ENCODE measurements at places on chromosomes 13 and 19.

DNA sequence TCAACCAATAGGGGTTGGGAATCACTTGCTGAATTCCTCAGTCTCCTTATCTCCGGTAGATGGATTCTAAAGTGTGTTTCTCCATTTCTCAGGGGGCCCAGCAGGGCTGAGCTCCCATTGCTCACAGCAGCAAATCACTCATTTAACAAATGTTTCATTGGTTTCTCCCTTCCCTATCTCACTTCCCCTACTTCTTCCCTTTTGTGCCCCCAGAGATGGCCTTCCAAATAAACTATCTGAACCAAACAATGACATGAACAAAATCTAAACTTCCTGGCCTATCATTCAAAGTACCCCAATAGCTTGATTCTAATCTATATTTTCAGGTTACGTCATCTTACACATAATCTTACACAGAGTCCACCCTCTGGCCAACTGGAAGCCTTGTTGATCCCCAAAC is 60.4 kb downstream of the DLEU7 start:
- no peak for DNase-seq

- peak; percentile 5 for DNase-seq
Observed at GRCh38 chr13:43698758-43699157, 88.0 kb downstream of the ENOX1 start.

- no peak for DNase-seq
Observed at GRCh38 chr13:53200498-53201453, 172.2 kb downstream of the OLFM4 start.

GRCh38 chr13:76822698-76823267 is 63.4 kb downstream of the KCTD12 start:
- DNase-seq = no peak

DNA sequence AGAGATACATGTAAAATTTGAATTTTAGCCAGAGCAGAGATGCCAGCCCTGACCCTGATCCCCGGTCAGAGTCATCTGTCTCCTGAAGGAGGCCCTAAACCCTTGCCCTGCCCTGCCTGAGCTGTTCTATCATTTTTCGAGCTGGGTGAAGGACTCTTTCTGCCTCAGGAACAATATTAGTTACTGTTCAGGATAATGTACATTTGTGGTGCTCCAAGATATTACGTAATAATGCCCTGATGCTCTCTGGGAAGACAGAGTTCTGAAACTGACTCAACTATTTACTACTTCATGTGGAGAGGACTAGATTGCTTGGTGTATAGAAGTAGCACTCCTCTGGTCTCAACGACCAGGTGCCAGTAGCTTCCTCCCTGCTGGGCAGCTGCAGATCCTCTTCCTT is 37.9 kb upstream of the UBL3 start:
- DNase-seq = no peak

GRCh38 chr19:4369888-4370260 is 26.5 kb downstream of the MPND start:
- DNase-seq = no peak

DNA sequence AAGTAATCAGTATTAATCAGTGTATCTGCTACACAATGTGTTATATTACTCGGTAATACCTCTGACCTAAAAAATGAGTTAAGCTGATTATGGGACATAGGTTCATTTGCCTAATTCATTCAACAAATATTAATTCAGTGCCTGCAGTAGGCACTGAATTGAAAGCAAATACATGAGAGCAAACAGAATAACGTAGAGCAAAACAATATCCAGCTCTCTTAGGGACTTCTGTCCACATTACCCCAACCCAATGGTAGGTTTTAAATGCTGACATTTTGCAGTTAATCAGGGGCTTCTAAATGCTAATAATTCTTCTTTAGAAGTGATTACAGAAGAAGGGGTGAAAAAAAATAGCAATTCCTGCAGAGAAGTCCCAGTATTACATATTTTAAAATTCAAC is 4.9 kb downstream of the RCBTB2 start:
- DNase-seq = no peak

DNA sequence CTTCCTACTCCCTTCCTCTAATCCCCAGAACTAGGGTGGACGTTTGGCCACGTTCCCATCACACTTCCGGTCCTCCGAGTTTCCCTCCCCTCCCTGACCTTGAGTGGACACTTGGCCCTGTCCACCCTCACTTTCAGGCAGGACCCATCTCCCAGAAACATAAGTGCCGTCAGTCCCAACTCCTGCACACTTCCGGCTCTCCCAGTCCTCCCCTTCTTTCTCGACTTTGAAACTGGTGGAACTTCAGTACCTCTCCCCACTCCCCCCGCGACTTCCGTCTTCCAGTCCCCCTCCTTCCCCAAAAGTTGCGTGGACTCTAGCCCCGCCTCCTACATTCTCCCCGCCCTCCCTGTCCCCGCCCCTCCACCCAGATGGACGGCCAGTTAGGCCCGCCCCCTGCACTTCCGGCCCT is 278 bp upstream of the ZNF274 start:
- no peak for DNase-seq

GRCh38 chr13:109427148-109427547 is 359.2 kb downstream of the IRS2 start:
- DNase-seq = no peak

- DNase-seq = no peak
Observed at GRCh38 chr13:114311908-114312307, 2.4 kb upstream of the CHAMP1 start.

- DNase-seq = no peak
Observed at GRCh38 chr19:49186108-49186507, 28.5 kb downstream of the TRPM4 start.

- DNase-seq = peak; percentile 71
Observed at GRCh38 chr19:35088131-35088913, 27.3 kb upstream of the FXYD3 start.

DNA sequence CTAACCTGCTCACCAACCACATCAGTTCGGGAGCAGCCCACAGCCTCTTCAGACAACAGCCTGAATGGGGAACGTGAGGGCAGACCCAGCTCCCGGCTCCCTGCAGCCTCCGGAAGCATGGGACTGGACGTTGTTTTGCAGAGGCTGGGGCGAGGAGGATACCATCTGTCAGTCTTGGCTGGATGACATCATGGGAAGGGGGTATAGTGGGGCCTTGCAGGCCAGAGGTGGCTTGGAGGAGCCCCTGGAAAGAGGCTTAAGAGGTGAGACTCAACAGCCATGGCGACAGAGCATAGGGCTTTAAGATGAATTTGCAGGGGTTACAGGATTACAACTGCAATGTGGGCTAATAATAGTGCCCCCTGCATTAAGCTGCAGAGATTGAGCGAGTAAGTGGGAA is 1.5 kb downstream of the FXYD3 start:
- DNase-seq = no peak

DNA sequence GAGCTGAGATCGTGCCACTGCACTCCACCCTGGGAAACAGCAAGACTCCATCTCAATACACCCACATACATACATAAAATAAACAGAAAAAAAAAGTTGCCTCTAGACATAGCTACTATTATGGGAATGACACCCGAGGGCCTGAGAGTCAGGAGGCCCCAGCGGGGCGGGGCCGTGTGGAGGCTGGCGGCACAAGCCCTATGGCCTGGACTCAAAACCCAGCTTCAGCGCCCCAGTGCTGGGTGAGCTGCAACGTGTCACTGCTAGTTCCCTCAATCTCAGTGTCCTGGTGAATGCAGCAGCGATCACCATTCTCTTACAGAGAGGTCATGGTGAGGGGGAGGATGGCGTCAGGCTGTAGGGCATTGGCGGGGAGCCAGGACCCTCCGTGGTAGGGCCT is 9.2 kb upstream of the ZSCAN1 start:
- DNase-seq = no peak
